ENCODE measurements at places on chromosomes 7 and 10. TPM values are rescaled to one million over a fixed set of nuclear protein-coding genes. Genes with fewer than 3 reads are reported as not detected.

Gene LRRD1
- not detected for total RNA-seq

Gene PON1
- not detected for total RNA-seq

GRCh38 chr10:73339436-73339835 lies 19.2 kb downstream of the CFAP70 start:
- no peak for DNase-seq

DNA sequence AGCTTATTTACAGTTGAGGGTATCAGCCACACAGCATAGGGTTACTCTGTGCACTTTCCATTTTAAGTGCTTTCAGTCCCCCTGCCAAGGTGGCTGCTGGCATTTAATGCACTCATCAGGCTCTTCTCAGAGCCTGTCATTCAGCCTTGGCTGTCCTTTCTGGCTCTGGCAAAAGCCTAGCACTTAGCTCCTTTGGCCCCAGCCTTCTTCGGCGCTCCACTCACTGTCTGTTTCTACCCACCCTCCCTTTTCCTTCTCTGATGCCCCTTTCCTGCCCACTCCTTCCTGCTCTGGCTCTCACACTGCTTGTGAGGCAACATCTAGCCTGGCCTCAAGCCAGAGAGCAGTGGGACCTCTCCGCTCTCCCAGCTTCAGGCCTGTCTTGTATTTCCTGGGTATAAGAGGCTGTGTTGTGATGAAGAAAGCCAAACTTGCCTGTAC lies 60.2 kb downstream of the WIPF3 start:
- peak; percentile 29 for DNase-seq

- DNase-seq, result no peak
Measured at GRCh38 chr10:72167118-72167517, 48.7 kb upstream of the ANAPC16 start.

DNA sequence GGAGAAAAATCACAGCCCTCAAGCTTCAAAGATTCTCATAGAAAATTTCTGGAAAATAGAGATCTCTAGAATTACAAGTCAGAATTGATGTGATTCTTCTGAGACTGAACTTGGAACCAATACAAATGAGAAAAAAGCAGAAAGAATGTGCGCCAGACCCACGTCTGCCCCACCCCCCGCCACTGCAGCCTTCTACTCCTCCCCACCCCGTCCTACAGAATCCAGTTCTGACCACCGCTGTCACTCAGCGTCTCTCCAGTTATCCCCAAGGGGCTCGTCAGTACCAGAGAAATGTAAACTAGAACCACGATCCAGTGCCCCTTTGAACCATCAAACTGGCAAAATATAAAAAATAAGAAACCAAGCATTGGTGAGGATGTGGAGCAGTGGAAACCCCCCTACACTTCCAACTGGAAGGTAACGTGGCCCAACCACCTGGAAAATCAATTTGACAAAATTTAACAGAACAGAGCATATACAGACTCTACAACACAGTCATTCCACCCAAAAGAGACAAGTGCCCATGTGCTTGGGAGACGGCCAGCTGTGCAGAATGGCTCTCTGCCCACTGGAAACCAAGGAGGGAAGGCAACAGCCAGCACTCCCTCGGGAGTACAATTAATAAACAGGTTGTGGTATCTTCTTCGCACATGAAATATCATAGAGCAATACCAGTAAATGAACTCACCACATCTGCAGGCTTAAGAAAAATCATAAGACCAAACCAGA lies 397.9 kb downstream of the TNS3 start:
- DNase-seq, result peak; percentile 31

Gene AGAP3
- total RNA-seq, result 51.0 TPM

DNA sequence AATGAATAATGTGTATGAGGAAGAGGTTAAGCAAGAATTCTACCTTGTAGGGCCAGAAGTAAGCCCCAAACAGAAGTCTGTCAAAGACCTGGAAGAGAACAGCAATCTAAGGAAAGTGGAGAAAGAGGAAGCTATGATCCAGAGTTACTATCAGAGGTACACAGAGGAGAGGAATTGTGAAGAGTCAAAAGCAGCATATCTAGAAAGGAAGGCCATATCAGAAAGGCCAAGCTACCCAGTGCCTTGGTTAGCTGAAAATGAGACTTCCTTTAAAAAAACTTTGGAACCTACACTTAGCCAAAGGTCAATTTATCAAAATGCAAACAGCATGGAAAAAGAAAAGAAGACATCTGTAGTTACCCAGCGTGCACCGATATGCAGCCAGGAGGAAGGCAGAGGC lies 42.7 kb upstream of the GAD2 start:
- DNase-seq, result no peak

Data from left ventricle myocardium inferior (tissue), 1 donor.